ENCODE measurements at places on chromosomes 2 and 18.
A peak's percentile ranks its signal among the peaks of the same experiment; 100 is the strongest.

GRCh38 chr2:217993138-217993537, 9.7 kb downstream of the TNS1 start:
- DNase-seq = no peak

- peak; percentile 53 for DNase-seq
Observed at GRCh38 chr2:218168635-218169462, 2.1 kb upstream of the CXCR1 start.

- no peak for DNase-seq
Observed at GRCh38 chr2:21234001-21234400, 110.2 kb downstream of the TDRD15 start.

GRCh38 chr18:73923866-73924265, 223.8 kb downstream of the FBXO15 start:
- no peak for DNase-seq

DNA sequence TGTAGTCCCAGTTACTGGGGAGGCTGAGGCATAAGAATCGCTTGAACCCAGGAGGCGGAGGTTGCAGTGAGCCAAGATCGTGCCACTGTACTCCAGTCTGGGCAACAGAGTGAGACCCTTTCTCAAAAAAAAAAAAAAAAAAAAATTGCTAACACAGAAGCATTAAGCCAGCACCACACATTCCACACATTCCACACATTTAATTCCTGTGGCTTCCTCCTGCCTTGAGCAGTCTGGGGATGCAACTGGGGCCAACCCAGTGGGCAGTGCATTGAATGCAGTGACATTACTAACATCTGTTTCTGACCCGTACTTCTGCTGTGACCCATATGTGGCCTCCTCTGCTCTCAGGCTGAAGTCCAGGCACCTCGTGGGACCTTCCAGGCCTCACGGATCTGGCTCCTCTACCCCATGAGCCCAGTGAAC, 107.0 kb downstream of the BCL2L11 start:
- no peak for DNase-seq

DNA sequence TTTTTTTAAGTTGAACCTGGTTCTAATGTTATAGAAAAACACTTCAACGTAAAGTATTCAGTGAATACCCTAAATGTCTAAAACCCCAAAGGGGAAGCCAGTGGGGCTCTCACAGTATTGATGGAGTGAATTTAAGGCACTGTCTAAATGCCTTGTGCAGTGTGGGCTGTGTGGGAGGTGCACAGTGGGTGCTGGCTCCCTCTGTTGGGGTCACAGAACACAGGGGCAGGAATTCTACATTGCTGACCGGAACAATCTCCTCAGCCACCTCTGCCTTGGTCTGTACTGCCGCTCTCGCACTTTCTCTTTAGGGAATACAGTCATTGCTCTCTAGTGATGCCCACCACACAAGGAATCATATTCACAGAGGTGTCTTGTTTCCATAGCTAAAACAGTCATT, 45.4 kb downstream of the SPRED2 start:
- DNase-seq = no peak

DNA sequence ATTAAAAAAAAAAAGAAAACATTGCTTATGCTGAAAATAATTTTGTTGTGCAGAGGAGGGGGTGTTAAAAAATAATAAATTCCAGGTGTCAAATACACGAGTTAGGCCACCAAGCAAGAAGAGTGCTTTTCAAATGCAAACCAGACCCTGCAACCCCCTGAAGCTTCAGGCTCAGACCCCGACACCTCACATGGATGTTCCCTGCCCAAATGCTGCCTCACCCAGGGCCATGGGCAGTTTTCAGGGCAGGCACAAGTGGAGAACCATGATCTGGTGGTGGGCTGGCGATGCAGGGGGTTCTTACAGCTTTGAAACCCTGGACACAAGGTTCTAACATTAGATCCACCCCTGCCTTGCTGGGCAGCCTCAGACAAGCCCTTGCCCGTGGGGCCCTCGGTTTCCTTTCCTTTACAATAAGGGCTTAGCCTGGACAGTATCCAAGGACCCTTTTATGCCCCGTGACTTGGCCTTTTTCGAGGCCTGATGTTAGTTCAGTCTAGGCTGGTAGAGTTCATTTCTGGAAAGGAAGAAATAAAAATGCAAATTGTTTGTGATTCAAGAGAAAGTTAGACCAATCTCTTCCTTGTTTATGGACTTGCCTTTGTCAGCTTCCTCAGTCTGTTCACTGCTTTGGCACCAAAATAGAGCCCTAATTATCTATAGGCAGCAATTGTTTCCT, 168.7 kb downstream of the DDX1 start:
- no peak for DNase-seq

- DNase-seq = no peak
Observed at GRCh38 chr18:27400001-27400400, 214.9 kb upstream of the CHST9 start.

- no peak for DNase-seq
Observed at GRCh38 chr2:3168230-3168891, 209.3 kb downstream of the EIPR1 start.

DNA sequence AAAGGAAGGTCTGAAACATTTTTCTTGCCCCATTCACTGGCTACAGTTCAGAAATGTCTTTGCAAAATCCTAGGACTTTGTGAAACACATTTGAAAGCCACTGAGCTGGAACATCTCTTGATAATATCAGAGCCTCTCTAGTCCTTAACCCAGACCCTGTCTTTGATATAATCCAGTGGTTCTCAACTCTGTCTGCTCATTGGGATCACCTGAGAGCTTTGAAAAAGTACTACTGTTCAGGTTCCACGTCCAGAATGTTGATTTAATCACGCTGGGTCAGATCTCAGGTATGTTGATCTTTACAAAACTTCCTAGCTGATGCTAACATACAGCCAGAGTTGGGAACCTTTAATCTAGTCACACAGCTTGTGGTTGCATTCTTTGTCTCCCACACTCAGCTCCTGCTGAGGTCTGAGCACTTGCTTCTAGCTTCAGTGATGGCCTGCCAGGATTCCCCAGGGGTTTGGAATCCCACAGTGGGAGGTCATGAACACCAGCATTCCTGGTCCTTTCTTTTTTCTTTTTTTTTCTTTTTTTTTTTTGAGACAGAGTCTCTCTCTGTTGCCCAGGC, 262.7 kb downstream of the SETBP1 start:
- DNase-seq = no peak

DNA sequence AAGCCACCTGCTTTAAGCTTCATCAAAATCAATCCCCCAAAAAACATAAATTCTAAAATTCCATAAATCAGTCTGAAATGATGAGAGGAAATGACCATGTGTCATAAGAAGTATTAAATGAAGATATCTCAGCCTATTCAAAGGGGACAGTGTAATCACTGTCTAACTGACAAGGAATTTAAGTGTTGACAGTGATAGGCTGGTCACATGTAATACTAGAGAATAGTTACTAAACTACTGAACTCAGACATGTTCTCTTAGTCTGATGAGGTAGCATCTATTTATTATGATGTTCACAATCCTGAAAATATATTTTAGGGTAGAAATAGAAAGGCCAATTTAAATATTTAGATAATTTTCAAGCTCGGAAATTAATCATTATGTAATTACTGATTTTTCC, 216.1 kb downstream of the L3MBTL4 start:
- DNase-seq = no peak

- DNase-seq = no peak
Observed at GRCh38 chr18:36349552-36349951, 52.0 kb downstream of the FHOD3 start.

- no peak for DNase-seq
Observed at GRCh38 chr2:72162574-72162973, 14.9 kb upstream of the CYP26B1 start.

DNA sequence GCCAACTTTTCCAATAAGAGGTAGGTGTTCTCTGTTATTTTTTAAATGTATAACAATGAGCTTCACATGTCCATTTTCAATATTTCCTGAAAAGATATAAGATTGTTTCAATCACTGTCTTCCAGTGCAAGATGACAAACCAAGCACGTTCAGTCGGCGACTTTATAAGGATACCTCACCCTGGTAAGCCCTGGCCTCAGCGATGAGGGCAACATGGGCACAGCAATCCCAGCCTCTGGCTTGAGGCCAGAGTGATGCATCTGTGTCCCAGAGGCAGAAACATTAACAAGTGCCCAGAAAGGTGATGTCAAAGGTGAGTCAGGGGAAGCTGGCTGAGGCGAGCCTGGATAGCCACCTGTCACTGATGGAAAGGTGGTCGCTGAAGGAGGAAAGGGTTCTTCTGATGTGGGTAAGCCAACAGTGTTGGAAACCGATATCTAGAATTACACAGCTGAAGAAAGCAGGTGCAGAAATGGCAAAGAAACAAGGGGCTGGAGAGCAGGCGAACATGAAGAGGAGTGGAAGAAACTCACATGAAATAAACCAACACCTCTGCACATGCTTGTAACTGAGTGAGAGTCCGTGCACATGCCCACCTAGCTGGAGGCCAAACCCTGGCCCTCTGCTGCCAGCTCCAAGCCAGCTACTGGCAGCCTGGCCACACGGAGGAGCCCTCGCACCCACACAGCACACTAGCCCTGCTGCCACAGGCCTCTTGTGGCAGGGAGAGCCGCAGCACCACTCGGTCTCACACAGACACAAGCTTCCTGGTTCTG, 65.5 kb downstream of the FBXO15 start:
- peak; percentile 30 for DNase-seq

- DNase-seq = no peak
Observed at GRCh38 chr2:121472470-121472993, 58.1 kb upstream of the RNU4ATAC start.

- peak; percentile 18 for DNase-seq
Observed at GRCh38 chr2:42492691-42493467, 903 bp downstream of the KCNG3 start.

GRCh38 chr18:79400591-79401381, 5.1 kb downstream of the NFATC1 start:
- no peak for DNase-seq

GRCh38 chr2:19219060-19219459, 139.4 kb downstream of the OSR1 start:
- no peak for DNase-seq

GRCh38 chr2:42044939-42045338, 2.9 kb upstream of the PKDCC start:
- no peak for DNase-seq

GRCh38 chr2:119873350-119874315, 113.9 kb downstream of the PTPN4 start:
- no peak for DNase-seq

- peak; percentile 17 for DNase-seq
Observed at GRCh38 chr2:111702119-111702803, 181.7 kb downstream of the ANAPC1 start.

DNA sequence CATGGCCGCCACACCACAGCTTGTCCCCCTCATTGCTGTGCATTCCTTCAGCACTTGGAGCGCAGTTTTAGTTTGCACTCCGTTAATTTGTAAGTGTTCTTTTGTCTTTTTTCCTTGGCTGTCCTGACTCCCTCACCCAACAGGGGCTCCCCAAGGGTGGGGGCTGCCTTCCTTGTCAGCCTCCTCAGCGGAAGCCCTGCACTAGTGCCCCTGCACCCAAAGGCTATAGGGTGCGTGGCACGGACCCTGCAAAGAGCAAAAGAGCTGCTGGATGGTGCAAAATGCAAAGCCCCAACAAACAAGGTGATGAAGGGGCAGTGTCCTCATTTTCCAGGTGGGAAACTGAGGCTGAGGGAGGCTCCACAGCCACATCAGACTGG, 46.8 kb downstream of the EMX1 start:
- no peak for DNase-seq
